ENCODE measurements at places on chromosomes 5 and 9.

- no peak for DNase-seq
These were observed 59.1 kb downstream of the JMY start for GRCh38 chr5:79295029-79295428.

DNA sequence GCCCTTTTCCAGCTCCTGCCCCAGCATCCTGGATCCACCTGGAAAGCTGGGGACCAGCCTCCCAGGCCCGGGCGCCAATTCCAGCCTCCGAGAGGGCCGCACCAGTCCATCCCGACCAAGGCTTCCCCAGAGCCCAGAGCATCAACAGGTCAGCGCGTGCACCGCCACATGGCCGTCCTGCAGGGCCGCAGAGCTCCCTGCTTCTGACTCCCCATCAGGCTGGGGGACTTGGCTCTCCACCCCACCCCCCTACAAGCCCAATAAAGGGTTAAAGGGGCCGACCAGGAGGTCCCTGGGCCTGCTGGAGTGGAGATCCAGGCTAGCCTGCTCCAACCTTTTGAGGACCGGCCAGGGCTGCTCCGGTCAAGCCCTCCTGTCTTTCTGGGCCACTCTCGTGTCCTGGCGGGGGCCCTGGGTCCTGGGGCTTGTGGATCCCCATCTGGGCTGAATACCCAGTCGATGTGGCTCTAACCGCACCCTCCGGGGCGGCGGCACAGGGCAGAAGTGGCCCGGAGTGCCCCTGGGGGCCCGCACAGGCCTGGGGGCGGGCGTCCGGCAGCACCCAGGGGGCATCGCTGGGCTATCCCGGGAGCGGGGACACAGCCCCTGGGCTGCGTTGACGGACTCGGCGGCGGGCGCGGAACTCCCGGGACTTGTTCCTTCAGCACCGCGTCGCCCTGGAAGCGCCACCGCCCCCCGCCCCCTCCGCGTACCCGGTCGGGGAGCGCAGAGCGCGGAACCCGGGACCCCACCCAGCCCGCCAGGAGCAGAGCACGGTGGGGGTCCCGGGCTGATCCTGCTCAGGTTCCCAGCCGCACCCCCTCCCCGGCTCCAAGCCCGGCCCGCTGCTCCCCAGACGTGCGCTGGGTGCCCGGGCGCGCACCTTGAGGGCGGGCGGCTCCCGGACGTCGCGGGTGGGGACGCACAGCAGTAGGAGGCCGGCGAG lies 590 bp downstream of the ENTPD2 start:
- DNase-seq: no peak

DNA sequence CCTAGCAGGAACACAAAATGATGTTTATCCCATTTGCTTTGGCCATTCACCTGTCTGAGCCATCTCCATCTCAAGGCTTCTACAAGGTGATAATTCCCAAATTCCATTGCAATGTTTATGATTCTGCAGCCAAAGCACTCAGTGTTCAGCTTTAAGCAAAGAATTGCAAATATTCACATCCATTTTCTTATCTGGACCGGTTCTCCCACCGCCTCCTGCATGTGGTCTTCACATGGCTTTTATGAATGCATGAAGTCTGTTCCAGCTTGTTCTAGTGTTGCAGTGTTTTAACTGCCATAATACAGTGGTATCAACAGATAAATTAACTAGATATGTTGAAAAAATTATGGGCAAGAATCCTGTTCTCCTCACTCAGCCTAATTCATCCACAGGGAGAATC lies 443.0 kb upstream of the KLF4 start:
- no peak for DNase-seq

DNA sequence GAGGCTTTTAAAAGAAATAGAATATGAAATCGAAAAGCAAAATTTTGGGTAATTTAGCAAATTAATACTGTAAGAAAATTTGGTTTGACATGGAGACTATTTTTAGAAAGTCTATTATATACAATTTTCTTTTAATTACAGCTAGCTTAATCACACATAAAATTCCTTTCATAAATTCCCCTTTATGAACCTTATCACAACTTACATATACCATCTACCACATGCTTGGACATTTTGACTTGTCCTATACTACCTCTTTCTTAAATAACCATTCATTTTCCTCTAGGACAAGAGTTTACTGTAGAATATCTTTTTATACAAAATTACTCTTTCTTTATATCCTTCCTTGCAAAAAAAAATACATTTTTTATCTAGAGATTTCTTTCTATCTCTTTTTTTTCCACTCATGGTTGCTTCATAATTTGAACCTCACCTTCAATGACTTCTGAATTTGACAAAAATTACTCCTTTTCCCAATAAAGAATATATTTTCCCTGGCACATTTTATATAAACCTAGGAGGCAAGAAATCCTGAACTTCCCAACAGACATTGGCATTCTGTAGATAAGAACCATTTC lies 34.0 kb upstream of the SYK start:
- DNase-seq: no peak

DNA sequence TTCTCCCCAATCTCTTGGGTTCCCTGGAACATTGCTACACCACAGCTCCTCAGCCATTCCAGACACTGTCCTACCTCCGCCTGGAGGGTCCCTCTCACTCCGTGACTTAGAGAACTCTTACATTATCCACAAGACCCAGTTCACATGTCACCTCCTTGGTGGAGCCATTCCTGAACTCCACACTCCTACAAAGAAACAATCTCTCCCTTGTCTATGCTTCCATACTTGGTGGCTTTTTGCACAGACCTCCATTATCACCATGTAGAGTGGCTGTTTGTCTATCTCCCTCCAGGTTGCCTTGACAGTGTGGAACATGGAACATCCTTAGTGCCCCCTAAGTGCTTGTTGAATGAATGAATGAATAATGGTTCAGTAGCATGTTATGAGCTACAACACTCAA lies 105.9 kb downstream of the PAX5 start:
- no peak for DNase-seq
